ENCODE measurements at places on chromosomes 16 and 17.

GRCh38 chr17:45307290-45308015 lies 9.4 kb downstream of the MAP3K14 start:
- DNase-seq, result peak; percentile 88

DNA sequence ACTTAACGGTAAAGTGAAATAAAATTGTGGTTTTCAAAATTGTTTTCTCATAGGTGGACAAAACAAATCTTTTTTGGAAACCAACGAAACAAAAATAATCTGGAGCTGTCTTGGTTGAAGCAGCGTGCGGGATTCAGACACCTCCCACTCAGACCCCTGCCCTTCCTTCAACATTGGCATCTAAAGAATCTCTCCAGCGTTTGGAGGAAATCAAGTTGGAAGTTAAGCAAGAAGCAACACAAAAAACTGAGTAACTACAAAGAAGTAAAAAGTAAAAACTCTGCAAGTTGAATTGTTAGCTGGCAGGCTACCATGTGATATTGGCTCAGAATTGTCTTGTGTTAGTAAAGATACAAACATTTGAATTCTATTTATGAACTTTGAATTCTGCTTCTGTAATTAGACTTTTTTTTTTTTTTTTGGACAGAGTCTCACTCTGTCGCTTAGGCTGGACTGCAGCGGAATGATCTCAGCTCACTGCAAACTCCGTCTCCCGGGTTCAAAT lies 361.0 kb upstream of the PMFBP1 start:
- DNase-seq, result no peak

DNA sequence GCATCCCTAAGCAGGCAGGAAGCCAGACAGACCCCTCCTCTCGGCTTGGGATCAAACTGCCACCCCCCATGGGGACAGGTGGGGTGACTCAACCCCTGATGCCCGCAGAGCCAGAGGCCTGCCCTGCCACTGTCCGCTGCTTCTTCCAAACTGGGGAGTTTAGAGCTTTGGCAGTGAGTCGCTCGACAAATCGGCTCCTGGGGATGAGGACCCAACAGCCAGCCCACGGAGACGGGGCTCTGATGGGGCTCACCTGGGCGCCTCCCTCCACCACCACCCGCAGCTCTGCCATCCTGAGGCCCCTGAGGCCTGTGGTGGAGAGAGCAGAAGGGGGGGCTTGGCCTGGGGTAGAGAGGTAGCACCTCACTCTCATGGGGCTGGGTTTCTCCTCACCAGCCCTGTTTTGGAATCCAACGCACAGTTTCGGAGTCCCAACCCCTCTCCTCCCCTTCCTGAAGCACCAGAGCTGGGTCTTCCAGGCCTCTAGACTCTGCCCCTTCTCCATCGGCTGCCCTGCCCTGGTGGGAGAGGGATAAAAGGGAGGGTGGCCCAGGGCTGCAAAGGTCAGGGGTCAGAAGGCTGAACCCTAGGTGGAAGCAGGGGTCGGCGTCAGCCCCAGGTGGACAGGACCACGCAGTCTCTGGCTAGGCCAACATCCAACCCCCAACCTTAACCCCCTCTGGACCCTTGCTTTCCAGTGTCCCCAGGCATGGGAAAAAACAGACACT lies 5.8 kb downstream of the PRSS22 start:
- no peak for DNase-seq

DNA sequence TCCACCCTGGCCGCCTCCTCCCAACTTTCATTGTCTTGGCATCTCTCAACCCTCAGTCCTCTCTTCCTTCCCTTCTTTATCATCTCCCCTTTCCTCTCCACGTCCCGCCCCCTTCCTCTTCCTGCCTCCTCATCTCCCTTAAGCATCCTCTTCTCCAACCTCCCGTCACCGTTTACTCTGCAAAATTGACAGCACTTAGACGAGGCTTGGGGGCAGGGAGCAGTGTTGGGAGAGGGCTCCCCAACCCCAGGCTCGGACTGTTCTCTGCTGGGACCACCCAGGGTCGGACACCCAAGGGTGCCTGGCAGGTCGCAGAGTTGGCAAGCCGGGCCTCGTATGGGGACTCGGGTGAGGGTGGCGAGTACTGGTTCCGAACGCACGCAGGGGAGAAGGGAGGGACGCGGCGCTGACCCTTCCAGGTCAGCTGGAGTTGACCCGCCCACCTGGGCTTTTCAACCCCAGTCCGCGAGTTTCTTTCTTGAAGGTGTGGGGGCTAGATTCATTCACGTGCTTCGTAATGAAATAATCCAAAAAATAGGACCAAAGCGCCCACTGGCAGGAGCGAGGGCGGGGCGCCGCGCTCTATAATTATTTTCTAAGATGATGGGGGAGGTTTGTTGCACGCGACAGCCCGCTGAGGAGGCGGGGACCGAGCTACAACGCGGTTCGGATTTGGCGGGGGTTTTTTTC lies 775 bp upstream of the PAGR1 start:
- no peak for DNase-seq

DNA sequence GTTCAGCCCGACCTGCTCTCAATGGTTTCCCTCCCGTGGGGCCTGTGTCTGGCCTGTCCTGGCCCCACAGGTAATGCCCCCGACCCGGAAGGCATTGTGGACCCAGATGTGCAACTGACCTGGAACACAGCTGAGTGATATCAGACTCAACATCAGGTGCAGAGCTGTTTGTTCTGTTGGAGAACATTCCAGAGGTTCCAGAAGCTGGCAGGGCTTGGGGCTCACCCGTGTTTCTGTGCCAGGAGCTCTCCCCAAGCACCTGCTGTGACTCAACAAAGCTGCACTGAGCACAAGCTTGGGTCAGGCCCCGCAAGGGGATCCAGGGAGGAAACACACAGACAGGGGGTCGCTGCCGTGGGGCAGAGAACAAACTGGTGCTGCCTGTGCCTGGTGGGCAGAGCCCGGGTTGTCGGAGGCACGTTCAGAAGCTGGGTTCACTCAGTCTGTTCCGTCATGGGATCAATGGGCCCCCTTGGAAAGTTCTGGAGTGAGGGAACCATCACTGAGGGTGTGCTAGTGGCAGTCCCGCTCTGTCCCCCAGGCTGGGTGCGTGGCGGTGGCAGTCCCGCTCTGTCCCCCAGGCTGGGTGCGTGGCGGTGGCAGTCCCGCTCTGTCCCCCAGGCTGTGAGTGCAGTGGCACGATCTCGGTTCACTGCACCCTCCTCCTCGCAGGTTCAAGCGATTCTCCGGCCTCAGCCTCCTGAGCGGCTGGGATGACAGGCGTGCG lies 22.1 kb downstream of the HS3ST6 start:
- no peak for DNase-seq

GRCh38 chr16:55824473-55825000 lies 8.4 kb downstream of the CES1 start:
- DNase-seq, result no peak

- DNase-seq, result no peak
Measured at GRCh38 chr16:30567991-30568638, 3.4 kb downstream of the ZNF688 start.

- no peak for DNase-seq
Measured at GRCh38 chr17:10316801-10317542, 55.8 kb downstream of the MYH13 start.

DNA sequence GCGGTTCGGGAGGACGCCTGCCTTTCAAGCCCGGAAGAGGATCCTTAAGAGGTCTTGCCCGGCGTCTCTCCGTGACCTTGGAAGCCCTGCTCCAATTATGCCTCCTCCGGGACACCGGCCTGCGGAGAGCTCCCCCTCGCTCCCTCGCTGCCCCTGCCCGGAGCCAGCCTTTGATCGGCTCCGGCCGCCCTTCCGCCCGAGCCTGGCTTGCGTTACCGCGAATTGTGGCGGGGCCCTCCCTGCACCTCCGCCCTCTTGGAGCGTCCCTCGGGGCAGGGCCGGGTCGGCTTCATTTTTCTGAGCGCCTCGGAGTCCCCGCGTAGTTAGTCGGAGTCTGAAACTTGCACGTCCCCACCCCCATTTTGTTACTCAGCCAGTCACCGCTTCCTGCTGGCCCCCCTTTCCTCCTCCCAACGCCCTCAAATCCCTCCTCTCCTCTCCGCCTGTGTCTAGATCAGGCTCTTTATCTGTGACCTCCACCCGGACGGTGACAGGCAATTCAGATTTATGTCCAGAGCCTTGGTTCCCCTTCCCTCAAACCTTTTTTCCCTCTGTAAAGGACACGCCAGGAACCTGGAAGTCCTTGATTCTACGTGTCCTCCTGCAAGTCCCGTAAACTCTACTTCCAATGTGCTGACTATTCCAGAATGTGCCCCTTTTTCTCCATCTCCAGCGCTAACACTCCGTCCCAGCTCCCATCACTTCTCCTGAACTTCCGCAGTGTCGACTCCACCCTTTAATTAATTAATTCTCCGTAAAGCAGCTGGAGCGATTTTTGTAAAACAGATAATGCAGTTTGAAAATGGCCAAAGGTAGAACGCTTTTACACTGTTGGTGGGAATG lies 569 bp upstream of the RABEP2 start:
- DNase-seq, result peak; percentile 80

DNA sequence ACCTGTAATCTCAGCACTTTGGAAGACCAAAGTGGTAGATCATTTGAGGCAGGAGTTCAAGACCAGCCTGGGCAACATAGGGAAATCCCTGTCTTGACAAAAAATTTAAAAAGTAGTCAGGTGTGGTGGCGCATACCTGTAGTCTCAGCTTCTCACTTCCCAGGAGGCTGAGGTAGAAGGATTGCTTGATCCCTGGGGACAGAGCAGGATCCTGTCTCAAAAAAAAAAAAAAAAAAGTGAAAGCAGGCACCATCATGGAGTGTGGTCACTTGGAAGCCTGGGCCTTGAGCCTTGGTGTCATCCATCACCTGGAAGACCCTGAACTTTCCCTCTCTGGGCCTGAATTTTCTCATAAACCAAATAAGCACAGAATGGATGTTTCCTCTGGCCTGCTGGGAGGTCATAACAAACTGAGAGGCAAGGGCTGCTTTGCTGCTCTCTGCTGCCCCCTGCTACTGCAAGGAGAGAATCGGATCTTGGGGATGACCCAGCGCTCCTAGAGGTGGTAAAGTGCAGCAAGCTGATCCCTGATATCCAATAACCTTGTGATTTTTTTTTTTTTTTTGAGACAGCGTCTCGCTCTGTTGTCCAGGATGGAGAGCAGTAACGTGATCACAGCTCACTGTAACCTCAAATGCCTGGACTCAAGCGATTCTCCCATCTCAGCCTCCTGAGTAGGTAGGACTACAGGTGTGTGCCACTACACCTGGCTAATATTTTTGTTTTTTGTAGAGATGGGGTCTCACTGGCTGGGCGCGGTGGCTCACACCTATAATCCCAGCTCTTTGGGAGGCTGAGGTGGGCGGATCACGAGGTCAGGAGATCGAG lies 75.9 kb upstream of the RNU2-1 start:
- DNase-seq, result no peak

DNA sequence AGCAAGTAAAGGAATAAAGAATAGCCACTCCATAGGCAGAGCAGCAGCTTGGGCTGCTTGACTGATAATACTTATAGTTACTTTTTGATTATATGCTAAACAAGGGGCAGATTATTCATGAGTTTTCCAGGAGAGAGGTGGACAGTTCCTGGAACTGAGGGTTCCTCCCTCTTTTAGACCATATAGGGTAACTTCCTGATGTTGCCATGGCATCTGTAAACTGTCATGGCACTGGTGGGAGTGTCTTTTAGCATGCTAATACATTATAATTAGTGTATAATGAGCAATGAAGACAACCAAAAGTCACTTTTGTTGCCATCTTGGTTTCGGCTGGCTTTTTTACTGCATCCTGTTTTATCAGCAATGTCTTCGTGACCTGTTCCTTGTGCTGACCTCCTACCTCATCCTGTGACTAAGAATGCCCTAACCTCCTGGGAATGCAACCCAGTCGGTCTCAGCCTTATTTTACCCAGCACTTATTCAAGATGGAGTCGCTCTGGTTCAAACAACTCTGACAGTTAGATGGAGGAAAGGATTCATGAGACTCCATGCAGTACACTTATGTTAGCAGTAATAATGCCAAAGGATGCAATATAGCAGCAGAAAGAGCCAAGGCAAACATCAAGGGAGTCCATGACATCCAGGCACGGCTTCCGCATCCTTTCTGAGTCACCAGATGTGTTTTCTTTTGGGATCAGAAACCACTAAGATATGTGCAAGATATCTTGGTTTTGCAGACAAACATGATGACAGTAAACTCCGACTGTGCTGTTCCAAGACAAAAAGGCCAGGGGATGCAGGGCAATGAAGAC lies 55.8 kb upstream of the B4GALNT2 start:
- peak; percentile 88 for DNase-seq

GRCh38 chr16:49608779-49609178 lies 235.2 kb downstream of the C16orf78 start:
- peak; percentile 38 for DNase-seq

DNA sequence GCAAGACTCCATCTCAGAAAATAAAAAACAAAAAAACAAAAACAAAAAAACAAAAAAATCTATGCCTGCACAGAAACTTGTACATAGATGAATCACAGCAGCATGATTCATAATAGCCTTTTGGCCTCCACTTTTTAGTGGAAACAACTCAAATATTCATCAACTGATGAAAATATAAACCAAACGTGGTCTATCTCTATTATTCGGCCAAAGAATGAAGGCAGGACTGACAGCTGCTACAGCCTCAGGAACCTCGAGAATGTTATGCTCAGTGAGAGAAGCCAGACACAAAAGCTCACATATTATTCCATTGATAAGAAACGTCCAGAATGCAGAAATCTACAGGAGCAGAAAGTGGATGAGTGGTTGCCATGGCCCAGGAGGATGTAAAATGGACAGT lies 19.8 kb downstream of the PPL start:
- DNase-seq, result no peak

- DNase-seq, result no peak
Measured at GRCh38 chr16:78494674-78495073, 395.2 kb downstream of the WWOX start.

GRCh38 chr17:76528528-76529223 lies 8.8 kb downstream of the CYGB start:
- DNase-seq, result no peak

DNA sequence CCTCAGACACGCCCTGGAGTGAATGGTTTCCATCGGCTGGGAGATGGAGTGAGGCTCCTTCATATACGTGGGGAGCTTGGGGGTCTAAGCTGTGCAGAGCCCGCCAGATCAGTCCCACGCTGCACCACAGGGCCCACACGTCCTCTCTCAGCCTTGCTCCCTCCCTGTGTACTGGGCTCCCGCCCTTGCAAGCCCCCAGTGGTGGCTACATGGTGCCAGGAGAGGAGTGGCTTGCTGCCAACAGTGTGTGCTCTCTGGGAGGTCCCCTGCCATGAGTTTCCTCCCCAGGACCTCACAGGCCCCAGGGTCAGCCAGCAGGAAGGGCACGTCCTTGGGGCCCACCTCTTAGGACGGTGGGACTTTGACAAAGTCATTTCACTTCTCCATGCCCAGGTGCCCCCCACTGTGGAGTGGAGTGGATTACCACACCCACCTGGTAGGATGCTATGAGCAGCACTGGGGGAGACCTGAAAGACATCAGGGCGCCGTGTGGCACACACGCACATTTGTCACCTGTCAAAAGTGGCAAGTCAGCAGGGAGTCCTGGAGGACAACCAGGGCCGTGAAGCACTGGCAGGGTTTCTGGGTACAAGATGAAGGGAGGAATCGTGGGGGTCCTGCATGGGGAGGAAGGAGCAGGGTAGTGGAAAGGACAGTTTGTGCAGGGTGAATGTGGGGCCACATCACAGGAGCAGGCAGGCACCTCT lies 13.7 kb downstream of the SLC5A10 start:
- no peak for DNase-seq

- no peak for DNase-seq
Measured at GRCh38 chr17:841313-841712, 59.2 kb downstream of the MRM3 start.

Data from endothelial cell of umbilical vein (primary cell).